ENCODE measurements at places on chromosomes 13 and 19.

DNA sequence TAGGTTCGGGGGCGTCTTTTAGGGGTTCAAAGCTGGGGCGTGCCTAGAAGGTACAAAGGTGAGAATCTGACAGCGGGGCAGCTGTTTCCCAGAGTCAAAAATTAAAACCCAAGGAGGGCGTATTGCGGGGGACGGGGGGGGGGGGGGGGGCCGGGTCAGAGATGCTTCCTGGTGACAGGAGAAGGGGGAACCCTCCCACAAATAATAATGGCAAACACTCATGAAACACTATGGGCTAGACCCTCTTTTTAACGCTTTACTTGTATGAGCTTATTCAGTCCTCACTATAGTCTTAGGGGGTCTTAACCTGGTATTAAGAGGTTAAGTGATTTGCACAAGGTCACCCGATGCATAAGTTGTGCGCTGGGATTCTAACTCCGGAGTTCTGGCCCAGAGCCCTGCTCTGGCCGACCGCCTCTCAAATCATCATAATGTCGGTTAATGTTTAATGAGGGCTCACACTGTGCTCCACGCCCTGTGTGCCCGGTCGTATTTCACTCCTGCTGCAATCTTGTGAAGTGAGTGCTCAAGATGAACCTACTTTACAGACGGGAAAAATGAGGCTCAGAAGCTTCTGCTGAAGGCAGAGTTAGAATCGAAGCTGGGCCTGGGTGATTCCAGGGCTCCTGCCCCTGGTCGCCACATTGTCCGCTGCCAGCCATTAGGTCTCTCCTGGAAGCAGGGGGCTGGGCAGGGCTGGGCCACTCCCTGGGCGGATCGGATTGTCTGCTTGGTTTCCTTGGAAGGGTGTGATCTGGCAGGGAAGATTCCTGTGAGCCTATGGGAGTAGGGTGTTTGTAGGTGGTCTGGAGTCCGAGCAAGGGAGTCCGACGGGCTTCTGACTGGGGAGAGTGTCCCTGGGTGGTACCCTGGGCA, 964 bp downstream of the PAK4 start:
- DNase-seq: peak; percentile 36

DNA sequence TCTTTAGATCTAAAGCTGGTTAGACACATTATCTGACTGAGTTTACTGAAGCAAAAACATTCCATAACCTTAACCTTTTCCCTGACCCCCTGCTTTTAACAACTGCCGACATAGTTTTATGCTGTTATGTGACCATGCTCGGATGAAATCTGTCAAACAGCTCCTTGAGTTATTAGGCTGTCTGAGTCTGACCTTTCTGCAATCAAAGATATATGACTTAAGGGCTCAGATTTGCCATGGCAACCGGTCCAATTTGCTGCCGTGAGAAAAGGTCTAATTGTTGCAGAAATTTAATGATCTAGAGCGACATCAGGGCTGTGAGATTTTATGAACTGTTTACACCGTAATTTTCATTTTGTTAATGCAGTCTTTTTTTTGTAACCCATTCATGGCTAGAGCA, 61.8 kb downstream of the URI1 start:
- no peak for DNase-seq

DNA sequence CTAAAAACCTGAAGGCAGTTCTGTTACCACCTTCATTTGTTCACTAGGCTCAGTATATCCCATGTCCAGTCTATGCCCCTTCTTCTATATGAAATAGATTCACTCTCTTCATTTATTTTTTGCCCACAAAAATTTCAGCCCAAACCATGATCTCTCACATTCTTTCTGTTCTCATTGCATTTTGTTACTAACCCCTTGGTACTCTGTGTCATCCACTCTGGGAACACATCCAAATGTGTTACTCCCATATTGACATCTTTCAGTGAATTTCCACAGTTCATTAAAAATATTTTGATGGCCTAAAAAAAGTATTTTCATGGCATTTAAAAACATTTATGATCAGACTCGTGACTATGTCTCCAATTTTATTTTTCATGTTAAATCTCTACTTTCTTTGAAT, 378.9 kb downstream of the SLITRK1 start:
- no peak for DNase-seq

GRCh38 chr19:12867120-12868099, 13.8 kb downstream of the DNASE2 start:
- no peak for DNase-seq

DNA sequence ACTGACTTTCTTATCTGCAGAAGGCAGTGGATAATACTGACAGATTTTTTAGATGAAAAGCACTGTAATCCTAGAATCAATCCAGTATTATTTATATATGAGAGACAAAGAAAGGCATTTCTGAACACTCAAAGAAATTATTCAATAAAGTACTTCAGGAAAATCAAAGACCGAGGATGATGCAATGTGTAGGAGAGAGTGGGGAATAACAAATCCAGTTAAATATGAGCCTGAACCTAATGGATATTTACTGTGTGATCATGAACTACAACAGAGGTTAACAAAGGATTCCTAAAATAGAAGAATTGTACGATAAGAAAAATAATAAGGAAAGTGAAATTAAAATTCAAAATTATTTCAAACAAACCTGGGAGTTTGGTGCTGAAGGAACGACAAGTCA, 69.3 kb downstream of the ANKRD10 start:
- DNase-seq: no peak

DNA sequence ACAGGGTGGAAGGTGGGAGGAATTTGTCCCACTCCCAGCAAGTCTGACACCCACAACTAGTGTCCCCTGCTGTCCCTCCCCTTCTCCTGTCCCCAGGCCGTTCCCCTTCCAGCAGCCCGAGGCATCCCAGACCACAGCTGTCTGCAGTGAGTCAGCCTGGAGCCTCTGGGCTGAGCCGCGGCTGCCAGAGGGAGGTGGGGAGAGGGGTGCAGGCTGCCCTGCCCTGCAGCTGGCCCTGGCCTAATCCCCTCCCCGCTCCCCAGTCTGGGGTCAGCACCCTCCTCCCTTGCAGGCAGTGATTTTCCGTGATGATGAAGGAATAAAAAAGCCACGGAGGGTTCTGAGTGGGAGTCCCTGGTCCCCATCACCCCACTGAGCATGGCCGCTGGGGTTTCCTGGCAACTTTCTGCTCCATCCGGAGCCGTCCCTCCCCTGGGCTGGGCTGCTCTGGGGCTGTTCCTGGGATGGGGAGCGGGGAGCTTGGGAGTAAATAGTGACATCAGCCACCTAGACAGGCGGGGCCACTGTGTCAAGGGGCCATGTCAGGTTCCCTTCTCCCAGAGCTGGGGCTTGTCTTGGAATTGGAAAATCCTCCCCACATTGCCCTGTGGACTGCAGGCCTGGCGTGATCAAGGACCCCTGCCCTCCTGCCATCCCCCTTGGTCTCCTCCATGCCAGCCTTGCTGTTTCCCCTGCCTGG, 16.8 kb downstream of the SPC24 start:
- DNase-seq: peak; percentile 66

DNA sequence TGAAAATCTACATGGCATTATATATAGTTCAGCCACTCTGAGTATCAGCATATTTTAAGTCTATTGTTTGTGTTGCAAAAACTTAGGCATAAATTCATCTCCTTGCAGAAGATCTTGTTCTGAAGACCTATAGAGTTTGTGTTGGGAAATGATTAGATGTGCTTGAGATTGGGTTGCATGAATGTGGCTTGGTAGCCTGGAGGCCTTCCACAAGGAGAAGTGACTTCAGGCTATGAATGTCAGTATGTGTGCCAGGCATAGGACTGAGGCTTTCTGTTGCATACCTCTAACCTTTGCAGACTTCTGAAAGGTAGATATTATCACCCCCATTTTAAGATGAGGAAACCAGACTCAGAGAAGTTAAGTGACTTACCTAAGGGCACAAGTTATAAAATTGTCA, 188.6 kb downstream of the OLFM4 start:
- DNase-seq: no peak

DNA sequence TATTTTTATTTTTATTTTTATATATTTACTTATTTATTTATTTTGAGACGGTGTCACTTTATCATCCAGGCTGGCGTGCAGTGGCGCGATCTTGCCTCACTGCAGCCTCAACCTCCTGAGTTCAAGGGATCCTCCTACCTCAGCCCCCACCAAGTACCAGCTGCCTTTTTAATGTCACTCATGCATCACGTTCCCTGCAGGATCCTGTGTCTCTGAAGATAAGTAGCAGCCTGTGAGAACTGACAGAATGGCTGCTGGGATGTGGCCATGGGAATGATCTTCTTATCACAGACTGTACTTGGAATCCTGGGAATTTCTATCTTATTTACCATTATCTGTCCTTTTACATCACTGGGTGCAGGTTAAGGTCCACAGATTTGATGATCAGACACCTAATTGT, 9.2 kb upstream of the ZNF761 start:
- no peak for DNase-seq

DNA sequence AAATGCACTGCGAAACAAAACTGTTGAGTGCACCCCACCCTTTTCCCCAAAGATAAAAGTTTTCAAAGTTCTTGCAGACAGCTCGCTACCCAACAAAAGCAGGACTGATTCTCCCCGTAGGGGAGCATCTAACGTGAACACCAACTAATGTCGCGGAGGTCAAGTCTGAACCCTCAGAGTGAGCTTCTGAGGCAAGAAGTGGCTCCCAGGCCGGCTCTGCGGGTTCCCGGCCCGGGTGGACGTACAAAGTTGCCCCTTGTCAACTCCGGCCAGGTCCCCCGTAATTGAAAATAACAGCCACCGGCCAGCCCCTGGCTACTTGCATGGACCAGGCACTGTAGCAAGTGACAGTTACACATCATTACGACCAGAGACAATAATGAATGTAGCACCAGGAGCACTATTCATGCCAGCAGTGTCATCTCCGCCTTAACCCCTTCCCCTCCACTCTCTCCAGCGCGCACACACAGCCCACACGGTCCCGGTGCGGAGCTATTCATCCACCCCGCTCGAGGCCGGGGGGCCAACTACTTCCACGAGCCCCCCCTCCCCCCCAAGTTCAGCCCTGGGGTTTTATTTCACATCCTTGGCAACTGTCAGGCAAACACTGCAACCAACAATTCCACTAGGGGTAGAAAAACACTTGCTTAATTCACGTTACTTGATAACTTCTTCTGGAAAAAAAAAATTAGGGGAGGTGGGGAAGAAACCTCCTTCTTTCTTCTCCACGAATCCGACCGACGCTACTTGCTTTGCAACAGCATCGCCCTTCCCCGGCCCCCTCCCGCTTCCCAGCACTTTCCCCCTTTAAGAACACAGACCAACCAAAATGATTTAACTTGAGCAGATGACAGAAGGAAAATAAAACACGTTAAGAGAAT, 1.2 kb downstream of the KLF12 start:
- peak; percentile 9 for DNase-seq

DNA sequence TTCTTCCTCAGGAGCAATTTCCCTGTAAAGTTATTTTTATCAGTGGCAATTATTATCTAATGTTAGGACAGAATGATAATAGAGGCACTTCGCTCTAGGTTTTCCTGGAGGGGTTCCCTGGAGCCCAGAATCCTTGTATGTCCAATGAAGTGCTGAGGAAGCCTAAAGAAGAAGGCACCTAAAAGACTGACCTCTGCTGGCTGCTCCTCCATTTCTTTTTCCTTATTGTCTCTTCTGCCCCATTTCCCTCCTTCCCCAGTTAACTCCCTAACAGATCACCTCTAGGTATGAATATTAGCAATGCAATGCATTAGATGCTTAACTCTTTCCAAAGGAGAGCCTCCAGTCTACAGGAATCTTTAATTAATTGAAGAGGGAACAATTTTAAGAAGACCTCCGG, 985.4 kb downstream of the DIAPH3 start:
- no peak for DNase-seq

GRCh38 chr13:21232599-21232998, 56.1 kb downstream of the MRPL57 start:
- DNase-seq: no peak

- no peak for DNase-seq
These were observed 405.0 kb downstream of the COG6 start for GRCh38 chr13:40060296-40061007.

DNA sequence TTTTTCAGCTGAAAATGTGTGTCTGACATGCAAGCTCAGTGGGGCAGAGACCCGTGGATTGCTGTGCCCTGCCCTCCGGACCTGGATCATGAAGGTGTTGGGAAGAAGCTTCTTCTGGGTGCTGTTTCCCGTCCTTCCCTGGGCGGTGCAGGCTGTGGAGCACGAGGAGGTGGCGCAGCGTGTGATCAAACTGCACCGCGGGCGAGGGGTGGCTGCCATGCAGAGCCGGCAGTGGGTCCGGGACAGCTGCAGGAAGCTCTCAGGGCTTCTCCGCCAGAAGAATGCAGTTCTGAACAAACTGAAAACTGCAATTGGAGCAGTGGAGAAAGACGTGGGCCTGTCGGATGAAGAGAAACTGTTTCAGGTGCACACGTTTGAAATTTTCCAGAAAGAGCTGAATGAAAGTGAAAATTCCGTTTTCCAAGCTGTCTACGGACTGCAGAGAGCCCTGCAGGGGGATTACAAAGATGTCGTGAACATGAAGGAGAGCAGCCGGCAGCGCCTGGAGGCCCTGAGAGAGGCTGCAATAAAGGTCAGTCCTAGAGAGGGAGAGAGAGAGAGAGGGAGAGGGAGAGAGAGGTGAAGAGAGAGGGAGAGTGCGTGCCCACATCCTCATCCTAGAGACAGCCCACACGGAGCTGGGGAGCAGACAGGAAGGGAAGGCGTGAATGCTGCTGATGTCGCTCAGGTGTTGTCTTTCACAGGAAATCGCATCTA, 5.1 kb upstream of the DCUN1D2 start:
- DNase-seq: no peak

DNA sequence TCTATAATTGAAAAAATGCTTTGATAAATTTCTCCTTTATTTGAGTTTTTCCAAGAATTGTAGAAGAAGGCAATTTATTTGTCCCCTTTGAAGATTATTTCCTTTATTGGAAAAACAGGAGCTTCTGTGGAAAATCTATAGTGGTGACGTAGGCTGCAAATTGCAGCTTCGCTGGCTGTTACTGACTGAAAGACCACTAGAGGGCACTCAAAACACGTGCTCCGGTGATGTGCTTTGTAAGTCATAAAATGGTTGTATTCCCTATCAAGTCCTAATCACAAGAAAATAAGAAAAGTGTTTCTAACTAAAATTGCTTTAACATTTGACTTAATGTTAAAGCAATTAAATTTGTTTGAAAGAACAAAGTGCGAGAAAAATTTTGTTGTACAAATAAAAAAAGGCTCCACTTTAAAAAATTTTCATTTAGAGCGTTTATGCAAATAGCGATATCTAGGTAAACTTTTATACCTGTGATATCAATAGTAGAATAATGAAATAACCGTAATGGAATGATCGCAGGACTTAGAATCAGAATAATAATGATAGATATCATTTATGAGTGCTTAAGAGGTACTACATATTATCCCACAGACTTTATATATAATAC, 638.2 kb upstream of the SPRY2 start:
- DNase-seq: peak; percentile 82

- DNase-seq: no peak
These were observed 3.1 kb upstream of the PNMA8C start for GRCh38 chr19:46431824-46432223.

DNA sequence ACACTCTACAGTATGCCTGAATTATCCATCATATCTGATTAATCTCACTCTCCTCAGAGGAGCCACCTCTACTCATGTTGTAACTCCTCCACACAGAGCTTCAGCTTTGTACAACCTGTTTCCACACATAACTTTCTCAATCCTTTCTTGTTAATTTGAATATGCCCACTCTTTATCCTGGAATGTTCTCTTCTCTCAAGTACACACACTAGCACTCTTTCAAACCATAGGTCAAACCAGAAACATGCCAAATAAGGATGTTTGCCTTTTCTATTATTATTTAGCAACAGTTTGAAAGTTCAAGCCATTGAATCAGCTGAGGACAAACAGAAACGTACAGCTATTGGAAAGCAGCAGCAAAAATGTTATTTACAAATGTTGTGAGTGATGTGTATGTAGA, 110.3 kb downstream of the MIPEP start:
- DNase-seq: no peak
